ENCODE measurements at places on chromosomes 3 and 15.
A peak's percentile ranks its signal among the peaks of the same experiment; 100 is the strongest.

- no peak for DNase-seq
Observed at GRCh38 chr3:132834356-132834755, 112.1 kb upstream of the NPHP3 start.

GRCh38 chr3:81601707-81602305 lies 159.6 kb downstream of the GBE1 start:
- no peak for DNase-seq

DNA sequence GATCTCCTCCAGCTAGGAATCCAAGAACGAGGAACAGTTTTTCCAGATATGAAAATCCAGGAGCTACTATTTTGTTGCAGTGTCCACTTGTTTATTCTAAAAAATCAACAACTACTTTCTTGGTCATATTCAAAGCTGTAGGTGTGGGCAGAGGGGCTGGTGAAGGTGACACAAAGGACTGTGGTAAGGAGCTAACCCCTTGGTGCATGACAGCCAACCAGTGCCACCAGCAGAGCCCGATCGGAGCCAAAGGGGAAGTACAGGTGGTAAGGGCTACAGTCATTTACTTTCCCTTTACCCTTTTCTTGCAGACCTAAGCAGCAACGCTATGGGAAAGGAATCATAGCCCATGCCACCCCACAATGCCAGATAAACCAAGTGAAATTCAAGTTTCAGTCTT lies 30.7 kb downstream of the PLA1A start:
- no peak for DNase-seq

- DNase-seq: no peak
Observed at GRCh38 chr3:122498152-122498551, 16.6 kb downstream of the KPNA1 start.

DNA sequence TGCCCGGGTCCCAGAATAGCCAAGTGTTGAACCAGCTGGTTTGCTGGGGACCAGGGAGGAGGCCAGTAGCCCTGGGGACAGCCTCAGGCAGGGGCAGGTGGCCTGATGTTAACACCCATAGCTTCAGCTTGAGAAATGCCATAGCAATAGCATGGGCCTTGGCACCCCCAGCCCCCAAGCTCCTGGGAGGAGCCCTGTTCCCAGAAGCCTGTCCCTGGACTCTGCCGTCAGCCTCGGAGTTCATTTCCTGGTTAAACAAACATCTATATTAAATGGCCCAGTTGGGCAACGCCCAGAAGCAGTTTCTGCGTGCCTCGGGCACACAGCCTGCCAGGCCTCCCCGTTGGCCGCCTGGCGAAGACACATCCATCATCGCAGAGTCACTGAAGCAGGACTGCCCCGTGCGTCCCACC lies 58.2 kb downstream of the FGD5 start:
- no peak for DNase-seq

- no peak for DNase-seq
Observed at GRCh38 chr3:49406571-49407565, 4.9 kb downstream of the RHOA start.

GRCh38 chr3:167450675-167451074 lies 23.2 kb downstream of the SERPINI2 start:
- DNase-seq: no peak

GRCh38 chr3:30084971-30085403 lies 521.4 kb upstream of the TGFBR2 start:
- no peak for DNase-seq

- DNase-seq: no peak
Observed at GRCh38 chr3:81472600-81473362, 288.7 kb downstream of the GBE1 start.

GRCh38 chr3:52385157-52385556 lies 59.7 kb downstream of the SEMA3G start:
- DNase-seq: peak; percentile 40

DNA sequence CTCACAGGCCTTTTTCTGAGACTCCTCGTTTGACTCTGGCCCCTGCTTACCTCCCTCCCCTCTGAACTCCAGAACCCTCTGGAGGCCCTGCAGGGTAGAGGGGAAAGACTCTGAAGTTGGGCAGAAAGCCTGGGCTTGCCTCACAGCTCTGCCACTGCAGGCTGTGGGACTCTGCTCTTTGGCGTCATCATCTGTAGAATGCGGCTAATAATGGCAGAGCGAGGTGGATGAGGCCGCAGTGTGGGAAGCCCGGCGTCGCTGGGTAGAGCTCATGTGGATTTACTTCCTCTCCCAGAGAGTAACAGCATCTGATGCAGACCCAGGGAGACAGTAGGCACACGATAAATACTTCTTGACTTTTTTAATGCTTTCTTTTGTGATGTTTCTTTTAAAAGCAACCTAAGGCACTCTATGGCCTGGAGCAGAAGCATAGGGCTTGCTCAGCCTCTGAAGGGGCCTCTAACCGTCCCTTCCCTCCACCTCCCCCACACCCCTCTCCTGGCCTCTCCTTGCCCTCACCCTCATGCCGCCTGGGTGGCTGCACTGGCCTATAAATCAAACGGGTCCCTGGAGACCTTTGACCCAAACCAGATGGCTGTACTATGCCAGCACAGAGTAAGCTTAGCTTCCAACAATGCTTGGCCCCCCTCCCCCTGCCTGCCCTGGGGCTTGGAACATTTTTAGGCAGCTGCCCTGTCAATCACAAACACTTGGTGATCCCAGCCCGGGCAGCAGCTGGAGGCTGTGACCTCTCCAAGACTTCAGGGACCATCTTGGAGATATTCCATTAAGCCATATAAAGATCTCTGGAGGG lies 32.9 kb downstream of the SPSB4 start:
- no peak for DNase-seq
